ENCODE measurements at places on chromosomes 1 and 21. TPM values are rescaled to one million over a fixed set of nuclear protein-coding genes. Genes with fewer than 3 reads are reported as not detected.
A peak's percentile ranks its signal among the peaks of the same experiment; 100 is the strongest.

Gene IVL
- polyA plus RNA-seq, result not detected

Gene SH3BP5L
- polyA plus RNA-seq, result 5.9 TPM

- H3K4me1 ChIP-seq, result no peaks in the 10 kb centered on the region
- no peak overlapping the region for H3K27ac ChIP-seq
- DNase-seq, result no peak
- no peaks in the 10 kb centered on the region for H3K36me3 ChIP-seq
Measured at GRCh38 chr1:29924017-29924431, 687.7 kb downstream of the PTPRU start.

DNA sequence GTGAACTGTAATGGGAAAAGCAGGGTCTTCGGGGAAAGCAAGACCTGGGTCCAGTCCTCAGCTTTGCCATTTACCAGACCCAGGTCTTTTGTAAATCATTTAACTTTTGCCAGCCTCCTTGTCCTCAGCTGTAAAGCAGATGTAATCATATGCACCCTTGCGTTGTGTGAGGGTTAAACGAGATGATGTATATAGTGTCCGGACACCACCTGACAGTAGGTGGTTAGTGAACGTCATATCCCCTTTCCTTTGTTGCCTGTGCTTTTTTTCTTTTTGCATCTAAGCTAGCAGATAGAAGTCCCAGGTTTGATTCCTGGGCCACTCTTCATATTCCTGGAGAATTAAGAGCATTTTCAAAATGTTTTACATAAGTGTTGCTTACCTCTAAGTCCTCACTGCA, 28.5 kb downstream of the IL12RB2 start:
- H3K36me3 ChIP-seq, result no peaks in the 10 kb centered on the region
- peak overlapping the region; percentile 97 for H3K27ac ChIP-seq
- H3K4me3 ChIP-seq, result peak overlapping the region; percentile 74
- peaks cover 9% of the 10 kb centered on the region for H3K27me3 ChIP-seq
- DNase-seq, result peak; percentile 54
- H3K4me1 ChIP-seq, result peaks cover 99% of the 10 kb centered on the region

GRCh38 chr1:167871331-167871730, 42.6 kb downstream of the ADCY10 start:
- no peak for DNase-seq
- H3K27me3 ChIP-seq, result no peaks in the 10 kb centered on the region
- no peaks in the 10 kb centered on the region for H3K4me1 ChIP-seq
- H3K36me3 ChIP-seq, result no peaks in the 10 kb centered on the region

DNA sequence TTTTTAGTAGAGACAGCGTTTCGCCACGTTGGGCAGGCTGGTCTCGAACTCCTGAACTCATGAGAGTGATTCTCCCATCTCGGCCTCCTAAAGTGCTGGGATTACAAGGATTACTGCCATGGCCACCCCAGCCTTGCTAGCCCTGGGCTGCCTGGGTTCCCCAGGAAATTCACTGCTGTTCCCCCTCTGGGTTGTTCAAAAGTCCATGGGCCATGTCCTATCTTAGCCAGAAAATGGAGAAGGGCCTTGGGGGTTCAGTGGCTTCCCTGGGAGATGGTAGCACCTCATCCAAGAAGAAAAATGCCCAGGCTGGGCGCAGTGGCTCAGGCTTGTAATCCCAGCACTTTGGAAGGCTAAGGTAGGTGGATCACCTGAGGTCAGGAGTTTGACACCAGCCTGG, 20.9 kb downstream of the SLC26A9 start:
- H3K27ac ChIP-seq, result no peak overlapping the region
- H3K4me1 ChIP-seq, result no peaks in the 10 kb centered on the region
- no peaks in the 10 kb centered on the region for H3K36me3 ChIP-seq
- H3K27me3 ChIP-seq, result peaks cover 4% of the 10 kb centered on the region
- DNase-seq, result no peak

DNA sequence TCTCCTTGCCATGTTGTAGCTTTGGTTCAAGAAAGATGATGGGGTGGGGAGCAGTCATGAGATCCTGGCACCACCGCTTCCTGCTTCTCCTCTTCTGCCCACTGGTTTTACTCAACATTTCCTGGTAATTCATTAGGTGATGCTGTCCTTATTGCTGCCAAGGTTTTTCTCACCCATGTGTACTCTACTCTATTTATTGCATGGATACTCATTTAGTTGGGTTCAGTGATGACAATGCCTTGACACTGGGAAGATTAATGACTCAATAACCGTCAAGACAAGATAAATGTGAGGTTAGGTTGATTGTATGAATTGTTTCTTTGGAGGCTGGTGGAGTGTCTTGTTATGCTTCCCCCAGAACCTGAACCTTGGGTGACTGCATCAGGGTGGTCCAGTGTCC, 484.2 kb downstream of the SIPA1L2 start:
- H3K27ac ChIP-seq, result no peak overlapping the region
- H3K36me3 ChIP-seq, result no peaks in the 10 kb centered on the region
- H3K27me3 ChIP-seq, result peaks cover 2% of the 10 kb centered on the region
- H3K4me1 ChIP-seq, result no peaks in the 10 kb centered on the region

Data from immature natural killer cell (primary cell).